ENCODE measurements at places on chromosomes 5 and 9. TPM values are rescaled to one million over a fixed set of nuclear protein-coding genes. Genes with fewer than 3 reads are reported as not detected.

DNA sequence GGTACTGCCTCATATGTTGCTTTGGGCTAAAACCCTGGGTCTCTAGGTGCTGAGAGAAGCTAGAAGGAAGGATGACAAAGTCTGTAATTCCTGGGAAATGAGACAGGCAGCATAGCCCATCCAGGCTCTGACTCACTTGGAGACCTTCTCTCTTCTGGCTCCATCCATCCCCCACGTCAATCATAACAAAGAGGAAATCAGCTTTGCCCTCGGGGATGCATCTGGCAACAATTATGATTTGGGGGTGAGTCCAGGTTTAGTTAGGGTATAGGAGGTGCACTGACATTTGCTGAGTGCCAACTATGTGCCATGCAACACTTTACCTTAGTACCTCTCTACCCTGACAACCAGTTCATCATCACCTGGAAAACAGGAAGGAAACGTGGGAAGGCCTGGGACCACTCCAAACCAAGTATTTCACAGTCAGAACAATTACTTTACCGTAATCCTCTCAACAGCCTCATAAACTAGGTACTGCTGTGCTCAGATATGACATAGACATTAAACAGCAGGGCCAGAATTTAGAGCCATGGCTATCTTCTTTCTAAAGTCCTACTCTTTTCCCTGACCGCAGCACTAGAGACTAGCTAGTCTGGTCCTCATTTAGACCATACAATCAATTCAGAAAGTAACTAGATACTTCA lies 39.1 kb upstream of the GZMA start:
- DNase-seq, result peak; percentile 64
- no peaks in the 10 kb centered on the region for H3K27me3 ChIP-seq
- no peaks in the 10 kb centered on the region for H3K36me3 ChIP-seq
- H3K27ac ChIP-seq, result peak overlapping the region; percentile 42
- H3K4me3 ChIP-seq, result peak overlapping the region; percentile 28

GRCh38 chr9:131495785-131496184 lies 6.9 kb upstream of the POMT1 start:
- no peaks in the 10 kb centered on the region for H3K4me1 ChIP-seq
- H3K36me3 ChIP-seq, result peaks cover 54% of the 10 kb centered on the region
- no peak overlapping the region for H3K4me3 ChIP-seq
- H3K27me3 ChIP-seq, result no peaks in the 10 kb centered on the region
- H3K27ac ChIP-seq, result no peak overlapping the region

DNA sequence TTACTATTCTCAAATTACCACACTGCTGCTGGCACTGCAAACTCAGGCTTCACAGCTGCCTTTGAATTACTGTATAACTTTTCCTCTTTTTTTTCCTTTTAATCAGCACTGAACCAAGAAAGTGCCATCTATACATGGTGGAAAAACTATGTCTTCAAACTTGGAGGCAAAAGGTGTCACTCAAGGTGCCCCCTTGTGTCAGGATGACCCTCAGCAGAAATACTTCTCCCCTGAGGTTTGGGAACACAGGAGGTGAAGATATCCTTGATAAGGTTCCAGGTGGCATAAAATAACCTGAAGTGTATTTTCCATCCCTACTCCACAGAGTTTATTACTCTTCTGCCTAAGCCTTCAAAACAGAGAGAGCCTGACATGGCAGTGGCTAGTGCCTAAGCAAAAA lies 14.5 kb downstream of the FRMD3 start:
- no peak overlapping the region for H3K27ac ChIP-seq
- H3K4me3 ChIP-seq, result no peak overlapping the region
- no peak for DNase-seq
- no peaks in the 10 kb centered on the region for H3K36me3 ChIP-seq
- no peaks in the 10 kb centered on the region for H3K27me3 ChIP-seq

SLC24A2 gene
- not detected for total RNA-seq

DNA sequence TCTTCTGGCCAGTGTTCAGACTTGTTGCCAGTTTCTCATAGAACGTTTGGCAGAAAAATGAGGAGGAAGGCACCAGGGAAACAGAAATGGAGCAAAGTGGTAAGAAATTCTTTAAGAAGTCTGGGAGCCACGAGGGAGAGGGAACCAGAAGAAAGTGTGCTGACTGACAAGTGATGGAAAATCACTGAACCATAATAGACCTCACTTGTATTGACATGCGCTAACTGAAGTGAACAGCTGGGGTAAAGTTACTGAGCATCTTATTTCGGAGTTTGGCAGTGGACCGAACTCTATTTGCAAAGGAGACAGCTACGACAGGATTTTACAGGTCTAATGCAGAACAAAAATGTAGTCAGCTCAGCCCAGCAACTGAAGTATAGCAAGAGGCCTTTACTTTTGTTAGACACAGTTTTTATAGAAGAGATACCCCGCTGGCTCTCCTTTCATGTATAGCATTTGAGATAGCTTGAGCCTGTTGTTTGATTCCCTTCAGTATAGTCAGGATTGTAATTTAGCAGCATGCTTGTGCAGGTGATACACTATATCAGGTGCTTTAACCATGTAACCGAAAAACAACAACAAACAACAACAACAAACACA lies 53.6 kb downstream of the HMHB1 start:
- no peak overlapping the region for H3K4me3 ChIP-seq
- H3K4me1 ChIP-seq, result no peaks in the 10 kb centered on the region
- no peak overlapping the region for H3K27ac ChIP-seq
- no peaks in the 10 kb centered on the region for H3K36me3 ChIP-seq

ARHGEF39 gene
- total RNA-seq, result 2.1 TPM

PCDHGA3 gene
- 7.5 TPM for total RNA-seq

DNA sequence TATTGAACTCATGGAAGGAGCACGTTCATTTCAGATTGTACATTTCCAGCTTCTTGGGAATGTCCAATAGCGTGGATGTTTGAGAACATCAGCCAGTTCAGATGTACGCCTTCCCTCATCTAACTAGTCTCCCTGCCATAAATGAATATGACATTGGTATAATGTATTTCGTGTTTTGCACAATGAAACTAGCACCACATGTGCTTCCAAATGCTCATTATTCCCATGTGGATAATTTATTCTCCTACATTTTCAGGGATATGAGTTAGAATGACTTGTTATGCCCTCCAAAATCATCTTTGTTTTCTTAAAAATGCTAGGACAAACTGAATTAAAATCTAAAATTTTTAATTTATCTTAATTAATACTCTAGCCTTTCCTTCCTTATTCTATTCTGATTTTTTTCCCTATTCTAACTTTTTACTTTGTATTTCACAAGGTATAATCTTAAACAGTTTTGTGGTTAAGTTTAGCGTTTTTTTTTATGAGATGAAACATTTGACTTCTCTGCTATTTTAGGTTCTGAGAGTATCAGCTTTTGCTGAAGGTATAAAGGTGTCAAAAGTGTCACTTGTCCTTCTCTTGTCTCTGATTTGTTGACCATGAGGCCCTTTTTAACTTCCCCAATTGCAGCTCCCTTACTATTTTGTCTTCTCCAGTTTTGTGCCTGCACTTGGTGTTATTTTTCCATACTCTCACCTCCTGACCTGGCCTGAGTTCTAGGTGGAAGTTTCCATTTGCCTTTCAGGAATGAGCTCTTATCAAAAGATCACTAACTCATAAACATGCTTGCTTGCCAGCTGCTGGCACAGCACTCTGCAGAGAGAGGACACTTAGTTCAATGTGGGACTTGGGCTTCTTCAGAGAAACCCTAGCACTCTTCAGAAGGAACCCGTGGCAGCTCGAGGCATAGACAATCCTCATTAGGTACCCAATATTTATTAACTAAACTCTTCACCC lies 106.8 kb downstream of the FRMD3 start:
- no peak for DNase-seq
- H3K4me3 ChIP-seq, result no peak overlapping the region
- no peaks in the 10 kb centered on the region for H3K36me3 ChIP-seq
- H3K27ac ChIP-seq, result no peak overlapping the region
- peaks cover 13% of the 10 kb centered on the region for H3K4me1 ChIP-seq

- H3K27ac ChIP-seq, result peak overlapping the region; percentile 44
- no peak overlapping the region for H3K4me3 ChIP-seq
- no peaks in the 10 kb centered on the region for H3K27me3 ChIP-seq
- H3K4me1 ChIP-seq, result peaks cover 33% of the 10 kb centered on the region
Measured at GRCh38 chr5:135140446-135141204, 106.6 kb upstream of the PITX1 start.

ADGRV1 gene
- not detected for total RNA-seq

DNA sequence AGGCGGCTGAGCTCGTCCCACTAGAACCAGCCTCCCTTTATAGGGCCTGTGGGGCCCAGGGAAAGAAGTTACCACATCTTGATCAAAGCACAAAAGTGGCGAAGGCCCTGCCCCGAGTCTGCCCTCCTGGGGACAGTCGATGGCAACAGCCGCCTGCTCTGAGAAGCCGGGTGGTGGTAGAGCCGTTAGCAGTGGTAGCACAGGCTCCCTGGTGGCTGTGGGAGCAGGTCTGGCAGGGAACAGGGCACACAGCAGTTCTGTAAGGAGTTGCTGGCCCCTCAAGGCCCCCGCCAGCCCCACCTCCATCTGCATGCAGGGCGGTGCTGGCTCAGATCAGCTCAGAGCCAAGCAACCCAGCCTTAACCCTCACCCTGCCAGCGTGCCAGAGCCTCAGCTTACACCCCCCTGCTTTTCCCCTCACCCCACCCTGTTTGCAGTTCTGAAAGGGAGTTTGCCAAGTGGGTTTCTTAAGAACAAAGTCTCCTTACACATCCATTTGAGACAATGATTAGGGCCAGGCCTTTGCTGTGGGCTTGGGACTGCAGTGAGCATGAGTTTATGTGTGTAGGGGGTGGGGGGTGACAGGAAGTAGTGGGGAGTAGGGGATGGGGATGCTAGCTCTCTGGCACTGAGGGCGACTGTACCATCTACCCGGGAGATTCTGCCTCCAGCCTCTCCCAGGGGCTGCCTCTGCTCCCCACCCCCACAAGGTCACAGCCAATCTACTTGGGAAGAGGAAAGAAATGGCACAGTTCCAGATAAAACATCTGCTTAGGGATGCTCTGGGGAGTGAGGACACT lies 11.8 kb downstream of the ACSL6 start:
- DNase-seq, result no peak
- H3K36me3 ChIP-seq, result no peaks in the 10 kb centered on the region
- no peak overlapping the region for H3K4me3 ChIP-seq

RIGI gene
- 5.4 TPM for total RNA-seq

DNA sequence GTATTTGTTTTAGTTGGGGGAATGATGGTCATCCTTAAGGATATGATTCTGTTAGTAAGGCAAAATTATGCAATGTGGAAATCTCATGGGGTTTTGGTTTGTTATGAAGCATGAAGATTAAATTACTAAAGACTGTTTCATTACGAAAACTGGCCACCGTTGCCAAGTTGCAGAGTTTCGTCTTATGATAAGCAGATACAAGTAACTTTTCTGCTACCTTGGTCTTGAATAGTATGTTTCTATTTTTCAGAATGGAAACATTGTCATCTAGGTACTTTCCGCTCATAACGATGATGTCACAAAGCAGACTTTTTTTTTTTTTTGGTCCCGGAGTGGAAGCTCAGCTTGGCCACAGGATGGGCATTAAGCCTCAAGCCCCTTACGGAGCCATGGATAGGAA lies 4.2 kb downstream of the CCNI2 start:
- H3K36me3 ChIP-seq, result no peaks in the 10 kb centered on the region
- H3K27ac ChIP-seq, result no peak overlapping the region
- H3K27me3 ChIP-seq, result peaks cover 7% of the 10 kb centered on the region

- no peaks in the 10 kb centered on the region for H3K36me3 ChIP-seq
- no peaks in the 10 kb centered on the region for H3K27me3 ChIP-seq
- no peak overlapping the region for H3K27ac ChIP-seq
- DNase-seq, result peak; percentile 63
Measured at GRCh38 chr9:124835026-124835557, 18.2 kb upstream of the WDR38 start.

DNA sequence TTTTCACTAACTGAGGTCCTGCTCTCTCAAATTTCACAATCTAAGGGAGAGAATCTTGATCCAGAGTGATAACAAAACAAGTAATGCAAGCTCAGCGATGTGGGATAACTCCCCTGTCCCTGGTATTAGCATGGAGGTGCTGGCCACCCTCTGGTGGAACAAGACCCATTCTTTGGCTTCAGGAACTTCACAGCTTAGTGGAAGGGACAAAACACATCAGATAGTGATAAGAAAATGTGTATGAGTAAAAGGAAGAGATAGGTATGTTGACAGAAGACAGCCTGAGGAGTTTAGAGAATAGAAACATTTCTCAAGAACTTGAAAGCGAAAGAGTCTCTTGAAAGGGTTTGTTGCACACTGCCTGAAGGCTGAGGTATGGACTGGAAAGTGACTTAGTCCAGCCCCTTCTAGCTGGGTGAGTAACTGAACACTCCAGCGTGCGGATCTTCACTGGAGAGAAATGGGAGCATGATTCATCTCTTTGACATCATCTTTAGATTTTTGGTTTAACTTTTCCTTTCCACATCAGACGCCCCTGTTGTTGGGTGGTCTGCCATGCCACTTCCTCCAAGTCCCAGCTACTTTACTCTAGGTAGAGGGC lies 25.4 kb upstream of the ZSWIM6 start:
- peak overlapping the region; percentile 76 for H3K27ac ChIP-seq
- H3K4me1 ChIP-seq, result peaks cover 64% of the 10 kb centered on the region
- H3K4me3 ChIP-seq, result peak overlapping the region; percentile 48
- peak; percentile 95 for DNase-seq

DNA sequence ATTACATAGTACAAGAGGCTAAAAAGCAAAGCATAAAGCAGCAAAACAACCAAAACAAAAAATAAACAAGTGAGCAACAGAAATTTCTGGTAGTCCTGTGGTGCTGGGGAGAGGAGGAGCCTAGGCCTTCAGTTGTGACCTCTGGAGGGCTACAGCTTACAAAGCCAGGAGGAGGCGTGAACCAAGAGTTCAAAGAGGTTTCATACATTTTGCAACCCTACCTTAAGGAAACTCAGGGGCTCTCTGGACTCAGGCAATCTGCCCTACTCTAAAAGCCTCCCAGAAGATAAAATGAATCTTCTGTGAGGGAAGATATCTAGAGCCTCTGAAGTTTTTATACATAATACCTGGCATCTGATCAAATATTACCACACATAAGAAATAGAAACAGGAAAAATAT lies 187.4 kb downstream of the AGTPBP1 start:
- no peak overlapping the region for H3K27ac ChIP-seq
- H3K27me3 ChIP-seq, result no peaks in the 10 kb centered on the region
- no peak for DNase-seq
- H3K4me3 ChIP-seq, result no peak overlapping the region
- H3K36me3 ChIP-seq, result no peaks in the 10 kb centered on the region

DNA sequence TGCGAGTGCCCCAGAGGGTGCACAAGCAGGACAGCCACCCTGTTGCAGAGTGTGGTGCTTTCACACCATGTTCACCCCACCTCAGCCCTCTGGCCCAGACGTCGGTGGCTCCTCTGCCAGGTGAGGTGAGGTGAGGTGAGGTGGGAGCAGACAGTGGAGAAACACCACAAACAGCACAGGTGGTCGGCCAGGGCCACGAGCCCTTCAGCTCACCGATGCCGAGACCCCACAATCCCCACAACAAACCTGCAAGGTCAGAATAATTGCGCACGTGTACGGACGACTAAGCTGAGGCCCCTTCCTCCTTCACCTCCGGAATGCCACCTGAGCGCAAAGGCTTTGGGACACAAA lies 10.5 kb downstream of the BRD3 start:
- no peak for DNase-seq
- H3K4me1 ChIP-seq, result peaks cover 6% of the 10 kb centered on the region
- H3K27me3 ChIP-seq, result no peaks in the 10 kb centered on the region
- H3K36me3 ChIP-seq, result no peaks in the 10 kb centered on the region
- H3K4me3 ChIP-seq, result no peak overlapping the region

HAVCR1 gene
- total RNA-seq, result not detected

GRCh38 chr9:72247549-72247948 lies 98.3 kb downstream of the GDA start:
- no peaks in the 10 kb centered on the region for H3K4me1 ChIP-seq
- no peak overlapping the region for H3K4me3 ChIP-seq
- no peak for DNase-seq
- no peak overlapping the region for H3K27ac ChIP-seq

NDUFA8 gene
- total RNA-seq, result 47.4 TPM
